Mammary epithelial cell (primary cell): ENCODE measurements at places on chromosomes 3 and 15. TPM values are rescaled to one million over a fixed set of nuclear protein-coding genes. Genes with fewer than 3 reads are reported as not detected.

- DNase-seq: peak; percentile 3
These were observed 507.8 kb upstream of the DPH6 start for GRCh38 chr15:36053746-36054145.

DNA sequence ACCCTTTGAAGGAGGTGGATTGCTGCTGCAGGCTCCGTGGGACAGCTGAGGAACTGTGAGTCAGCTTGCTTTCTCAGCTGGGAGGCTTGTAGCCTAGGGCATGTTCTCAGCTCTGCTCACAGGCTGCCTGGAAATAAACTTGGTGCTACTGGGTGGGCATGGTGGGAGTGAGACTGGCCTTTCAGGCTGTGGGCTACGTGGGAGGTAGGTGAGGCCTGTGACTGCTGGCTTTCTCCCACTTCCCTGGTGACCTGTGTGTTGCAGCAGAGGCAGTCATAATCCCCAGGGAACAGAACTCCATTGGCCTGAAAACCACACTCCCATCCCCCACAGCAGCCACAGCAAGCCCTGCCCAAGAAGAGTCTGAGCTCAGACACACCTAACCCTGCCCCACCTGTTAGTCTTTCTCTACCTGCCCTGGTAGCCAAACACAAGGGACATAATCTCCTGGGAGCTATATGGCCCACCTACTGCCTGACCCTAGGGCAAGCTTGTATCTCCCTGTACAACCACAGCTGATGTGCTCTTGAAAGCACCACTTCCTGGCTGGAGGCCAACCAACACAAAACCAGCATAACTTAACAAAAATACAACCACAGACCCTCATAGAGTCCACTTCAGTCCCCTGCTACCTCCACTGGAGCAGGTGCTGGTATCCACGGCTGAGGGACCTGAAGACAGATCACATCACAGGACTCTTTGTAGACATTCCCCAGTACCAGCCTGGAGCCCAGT lies 236.5 kb downstream of the SQOR start:
- DNase-seq: peak; percentile 83

DNA sequence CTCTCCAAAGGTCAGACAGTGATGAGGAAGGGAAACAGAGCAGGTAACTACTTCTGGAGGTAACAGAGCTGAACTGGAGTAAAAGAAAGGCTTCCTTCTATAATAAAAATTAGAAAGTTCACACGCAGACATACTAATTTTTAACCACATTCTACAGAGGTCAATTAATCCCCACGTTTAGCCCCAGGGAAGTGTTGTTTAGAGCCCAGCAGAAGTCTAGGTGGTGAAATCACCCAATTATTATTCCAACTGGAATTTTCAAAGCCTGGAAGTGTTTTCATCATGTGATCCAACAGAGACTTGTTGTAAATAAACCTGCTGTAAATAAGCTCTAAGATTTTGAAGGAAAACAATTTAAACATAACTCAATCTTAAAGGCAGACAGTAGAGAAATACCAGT lies 6.8 kb downstream of the ALDH1A2 start:
- DNase-seq: no peak

CPA3 gene
- not detected for polyA plus RNA-seq

DNA sequence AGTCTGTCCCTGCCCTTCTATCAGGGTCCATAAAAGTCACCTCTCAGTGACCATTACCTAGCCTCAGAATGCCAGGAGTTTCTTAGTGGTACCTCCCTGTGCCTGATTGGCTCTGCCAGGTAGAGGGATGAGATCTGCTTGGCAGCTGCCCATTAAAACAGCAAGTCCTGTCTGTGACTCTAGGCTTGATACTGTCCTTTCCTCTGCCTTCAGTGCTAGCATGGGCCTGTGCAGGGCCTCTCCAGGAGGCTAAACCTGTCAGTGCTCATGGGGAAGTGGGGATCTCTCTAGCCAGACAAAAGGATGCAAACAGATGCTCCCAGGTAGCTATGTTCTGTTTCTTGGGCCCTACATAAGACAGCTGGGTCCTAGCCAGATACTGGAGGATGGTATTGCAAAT lies 10.0 kb upstream of the MANF start:
- no peak for DNase-seq

CYP1A2 gene
- polyA plus RNA-seq: not detected

- no peak for DNase-seq
These were observed 42.1 kb downstream of the CDCP1 start for GRCh38 chr3:45103753-45104714.

GRCh38 chr3:139434764-139435307 lies 41.5 kb downstream of the RBP2 start:
- DNase-seq: peak; percentile 92
